ENCODE measurements at places on chromosomes 5 and 9. TPM values are rescaled to one million over a fixed set of nuclear protein-coding genes. Genes with fewer than 3 reads are reported as not detected.

DNA sequence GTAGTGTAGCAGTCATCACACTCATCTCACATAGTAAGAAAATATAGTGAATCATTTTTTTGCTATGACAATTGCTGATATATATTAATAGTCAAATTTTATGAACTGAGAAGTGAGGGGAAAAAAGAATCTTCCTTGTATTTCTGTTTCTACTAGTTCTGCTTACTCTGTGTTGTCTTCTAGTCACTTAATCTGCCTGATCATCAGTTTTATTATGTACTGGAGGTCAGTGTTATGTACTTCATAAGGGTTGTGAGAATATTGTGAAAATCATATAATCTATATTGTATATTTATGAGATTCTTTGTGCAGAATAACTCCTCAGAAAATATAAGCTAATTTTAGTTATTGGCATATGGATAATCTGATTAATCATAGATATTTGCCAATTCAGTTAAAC is 546.9 kb upstream of the RIOK2 start:
- no peaks in the 10 kb centered on the region for H3K36me3 ChIP-seq
- H3K4me3 ChIP-seq: no peak overlapping the region
- H3K27ac ChIP-seq: no peak overlapping the region

GRCh38 chr5:1405539-1406530 is 39.4 kb downstream of the SLC6A3 start:
- H3K4me1 ChIP-seq: no peaks in the 10 kb centered on the region
- DNase-seq: no peak
- no peak overlapping the region for H3K4me3 ChIP-seq
- no peaks in the 10 kb centered on the region for H3K36me3 ChIP-seq
- no peaks in the 10 kb centered on the region for H3K27me3 ChIP-seq
- H3K27ac ChIP-seq: no peak overlapping the region

DNA sequence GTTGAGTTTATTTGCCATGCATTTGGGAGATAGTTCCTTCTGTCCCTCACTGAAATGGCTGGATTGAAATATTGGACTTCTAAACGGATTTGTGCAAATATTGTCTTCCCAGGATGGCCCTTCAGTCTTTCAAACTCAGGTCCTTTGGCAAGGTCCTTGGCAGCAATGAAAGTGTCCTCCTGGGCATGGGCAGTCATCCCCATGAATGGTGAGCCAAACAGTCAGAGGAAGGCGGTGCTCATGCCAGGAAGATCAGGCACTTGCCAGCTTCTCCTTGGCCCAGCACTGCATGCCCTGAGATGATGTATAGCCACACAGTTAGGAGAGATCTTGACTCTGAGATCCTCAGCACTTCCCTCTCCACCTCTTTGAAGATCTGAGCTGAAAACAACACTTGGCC is 221.4 kb upstream of the KLF4 start:
- no peak for DNase-seq
- no peaks in the 10 kb centered on the region for H3K36me3 ChIP-seq
- no peak overlapping the region for H3K27ac ChIP-seq
- H3K4me1 ChIP-seq: no peaks in the 10 kb centered on the region

DNA sequence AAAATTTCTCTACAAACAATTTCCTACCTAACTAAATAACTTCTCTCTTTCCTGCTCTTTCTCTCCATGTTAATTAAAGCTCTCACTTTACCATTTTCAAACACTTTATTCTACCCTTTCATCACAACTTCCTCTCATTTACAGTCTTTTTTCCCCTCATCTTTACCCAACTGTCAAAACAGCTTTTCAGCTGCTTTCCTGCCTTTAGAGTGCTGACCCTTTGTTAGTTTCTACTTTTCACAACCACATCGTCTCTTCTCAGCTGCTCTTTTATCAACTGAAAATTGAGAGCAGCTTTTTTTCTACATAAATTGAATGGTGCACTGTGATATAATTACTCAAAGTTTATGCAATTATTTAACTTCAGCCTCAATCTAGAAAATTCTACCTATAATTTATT is 3.1 kb upstream of the HOMER1 start:
- no peaks in the 10 kb centered on the region for H3K27me3 ChIP-seq
- H3K4me1 ChIP-seq: no peaks in the 10 kb centered on the region
- H3K27ac ChIP-seq: no peak overlapping the region
- H3K4me3 ChIP-seq: no peak overlapping the region
- DNase-seq: no peak

GRCh38 chr5:77076961-77077828 is 9.9 kb downstream of the ZBED3 start:
- no peaks in the 10 kb centered on the region for H3K4me1 ChIP-seq
- peak overlapping the region; percentile 30 for H3K27ac ChIP-seq
- no peaks in the 10 kb centered on the region for H3K36me3 ChIP-seq
- no peak overlapping the region for H3K4me3 ChIP-seq

Gene FIBCD1
- polyA plus RNA-seq: not detected

Gene IRX2
- 1.8 TPM for polyA plus RNA-seq

Gene MARVELD2
- 4.0 TPM for polyA plus RNA-seq

All from pancreas (tissue), 10 donors.